ENCODE measurements at places on chromosomes 2 and 18. TPM values are rescaled to one million over a fixed set of nuclear protein-coding genes. Genes with fewer than 3 reads are reported as not detected.

The UGGT1 gene
- 43.2 TPM for polyA plus RNA-seq

The ZSWIM2 gene
- not detected for polyA plus RNA-seq

The GALNT3 gene
- polyA plus RNA-seq, result 20.2 TPM

The POTEE gene
- polyA plus RNA-seq, result 0.15 TPM

The GLI2 gene
- 10.8 TPM for polyA plus RNA-seq

The G6PC2 gene
- polyA plus RNA-seq, result 0.08 TPM

DNA sequence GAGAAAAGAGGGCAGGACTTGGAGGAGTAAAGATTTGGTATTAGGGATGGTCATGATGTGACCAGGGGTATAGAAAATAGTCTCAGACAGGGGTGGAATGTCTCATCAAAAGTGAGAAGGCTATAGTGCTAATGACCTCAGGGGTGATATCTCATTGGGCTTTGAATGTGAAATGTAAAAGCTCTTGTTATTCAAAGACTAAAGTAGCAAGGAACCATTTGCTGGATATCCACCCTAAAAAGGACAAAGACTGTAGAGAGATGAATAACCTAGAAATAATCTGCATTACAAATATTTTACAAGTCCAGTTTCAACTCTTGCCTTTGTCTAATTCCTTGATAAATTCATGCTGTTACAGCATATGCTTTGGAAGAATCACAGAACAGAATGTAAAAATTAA lies 224.4 kb downstream of the ICOS start:
- no peak for DNase-seq

DNA sequence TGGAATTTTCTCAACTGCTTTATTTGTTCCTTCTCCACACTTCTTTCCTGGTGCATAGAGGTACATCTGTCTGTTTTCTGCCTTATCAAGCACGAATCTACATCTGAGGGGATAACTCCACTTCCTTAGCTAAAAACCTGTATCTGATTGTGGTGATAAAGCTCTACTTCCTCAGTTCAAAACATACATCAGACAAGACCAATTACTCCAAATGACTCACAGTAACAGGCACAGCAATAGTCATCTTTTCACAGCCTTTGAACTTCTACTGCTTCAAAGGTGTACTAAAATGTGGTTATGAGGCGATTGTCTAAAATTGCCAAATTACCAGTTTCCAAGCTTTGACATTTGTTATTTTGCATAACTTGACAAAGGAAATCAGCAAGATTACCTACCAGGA lies 803.6 kb upstream of the ZEB2 start:
- no peak for DNase-seq

DNA sequence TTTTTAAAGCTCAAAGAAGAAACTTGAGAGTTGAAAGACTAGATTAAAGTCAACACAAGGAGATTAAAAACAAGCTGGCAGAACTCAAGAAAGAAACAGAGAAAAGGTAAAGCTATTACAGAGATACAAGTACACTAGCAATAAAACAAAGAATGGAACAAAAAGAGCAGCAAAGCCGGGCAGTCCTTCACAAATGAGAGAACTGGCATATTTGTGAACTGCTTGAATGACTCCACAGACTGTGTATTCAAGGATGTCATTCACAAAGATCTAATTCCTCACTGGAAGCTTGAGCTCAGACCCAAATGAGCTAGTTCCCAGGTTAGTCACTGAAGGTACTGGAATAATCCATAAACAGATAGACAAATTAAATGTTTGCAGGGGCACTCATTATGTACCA lies 318.0 kb downstream of the MYCN start:
- DNase-seq, result no peak

- DNase-seq, result peak; percentile 61
Measured at GRCh38 chr2:237072067-237072931, 13.4 kb upstream of the COPS8 start.

- DNase-seq, result no peak
Measured at GRCh38 chr2:235587202-235587601, 93.4 kb downstream of the AGAP1 start.

DNA sequence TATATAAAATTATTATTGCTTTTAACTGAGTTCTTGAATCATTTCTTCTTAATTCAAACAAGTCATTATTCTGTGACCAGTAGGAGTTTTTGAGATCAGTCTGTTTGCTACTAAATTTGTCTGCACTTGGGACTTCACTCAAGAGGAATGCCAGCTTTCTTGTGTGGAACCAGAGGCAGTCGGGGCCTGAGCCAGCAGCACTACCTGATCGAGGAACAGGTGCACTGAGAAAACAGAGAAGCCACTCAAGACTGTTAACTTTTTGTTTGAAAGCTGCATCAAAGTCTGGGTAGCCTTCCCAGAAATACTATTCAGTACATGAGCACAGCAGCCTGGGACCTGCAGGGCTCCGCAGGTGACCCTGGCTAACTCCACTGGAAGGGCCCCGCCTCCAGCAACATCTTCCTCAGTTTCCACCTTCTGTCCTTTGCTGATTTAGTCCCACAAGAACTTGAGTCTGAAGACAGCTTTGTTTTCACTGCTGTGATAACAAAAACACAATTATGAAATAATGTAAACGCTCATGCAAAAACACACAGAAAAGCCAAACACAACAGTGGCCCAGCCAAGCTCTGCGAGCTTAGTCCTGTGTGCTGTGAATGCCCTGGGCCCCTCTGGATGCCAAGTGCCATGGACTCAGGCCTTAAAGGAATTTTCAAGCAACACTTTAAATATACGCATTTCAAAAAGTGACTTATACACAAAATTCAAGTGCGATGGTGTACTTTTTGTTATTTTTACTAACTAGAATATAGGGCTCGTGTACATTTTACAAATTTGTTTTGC lies 62.0 kb downstream of the SH3YL1 start:
- DNase-seq, result no peak

GRCh38 chr18:8513249-8513648 lies 96.0 kb upstream of the RAB12 start:
- no peak for DNase-seq

DNA sequence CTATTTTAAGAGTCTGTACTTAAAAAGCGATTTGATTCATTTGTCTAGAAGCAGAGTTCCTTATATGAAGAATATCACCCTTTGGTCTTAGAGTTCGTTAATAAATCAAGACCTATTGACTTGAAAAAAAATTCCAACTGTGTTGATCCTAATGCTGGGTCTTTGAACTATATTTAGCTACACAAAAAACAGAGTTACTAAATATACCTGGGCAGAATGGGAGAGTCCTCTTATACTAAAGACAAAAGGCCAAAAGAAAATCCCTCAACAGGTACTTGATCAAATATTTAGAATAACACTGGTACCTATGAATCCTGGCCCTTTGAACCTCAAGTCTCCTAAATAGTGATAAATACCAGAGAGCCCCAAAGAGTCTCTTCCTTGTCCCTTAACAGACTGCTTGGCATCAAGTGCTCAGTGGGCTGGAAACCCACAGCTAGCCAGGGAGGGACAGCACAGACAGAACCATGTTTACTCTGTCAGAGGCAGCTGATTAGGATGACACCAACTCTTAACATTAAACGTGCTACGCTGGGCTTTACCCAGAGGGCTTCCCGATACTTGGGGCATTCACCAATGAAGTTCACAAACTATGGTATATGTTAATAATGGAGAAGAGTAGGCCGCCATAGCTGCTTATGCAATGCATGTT lies 95.1 kb downstream of the FIGN start:
- no peak for DNase-seq

DNA sequence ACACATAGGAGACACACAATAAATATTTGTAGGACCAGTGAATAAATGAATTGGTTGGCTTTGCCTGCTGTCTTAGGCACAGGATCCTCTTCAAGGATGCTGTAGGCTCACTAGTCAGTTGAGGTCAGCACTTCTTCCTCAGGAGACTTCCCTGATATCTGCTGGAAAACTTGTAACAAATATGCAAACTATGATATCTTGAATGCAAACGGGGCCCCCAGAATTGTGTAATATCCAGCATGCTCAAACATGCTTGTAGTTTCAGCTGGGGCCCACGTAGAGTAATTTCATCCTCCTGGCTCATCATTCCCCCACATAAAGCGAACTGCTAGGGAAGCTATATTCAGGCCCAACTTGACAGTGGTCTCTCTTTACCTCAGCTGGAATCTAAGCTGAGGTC lies 43.6 kb downstream of the POLE4 start:
- no peak for DNase-seq

GRCh38 chr2:203280428-203281064 lies 41.7 kb downstream of the CYP20A1 start:
- peak; percentile 57 for DNase-seq

DNA sequence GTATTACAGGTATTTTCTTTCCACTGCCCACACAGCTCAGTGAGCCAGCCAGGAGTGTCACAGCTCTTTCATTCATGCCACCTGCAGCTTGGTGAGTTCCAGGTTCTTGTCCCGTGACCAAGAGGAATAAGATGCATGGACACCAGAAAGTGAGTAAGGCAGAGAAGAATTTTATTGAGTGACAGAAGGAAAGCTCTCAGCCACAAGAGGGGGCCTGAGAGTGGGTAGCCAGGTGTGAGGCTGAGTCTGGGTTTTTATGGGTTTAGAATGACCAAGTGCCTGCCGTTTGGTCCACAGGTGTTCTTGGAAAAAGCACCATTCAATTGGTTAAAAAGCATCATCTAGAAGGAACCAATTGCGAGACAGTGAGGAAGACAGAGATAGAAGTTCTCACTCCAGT lies 1097.1 kb upstream of the SLC39A10 start:
- no peak for DNase-seq

Measured in left kidney (tissue), 8 donors.